BE2C (cell line): ENCODE measurements at places on chromosomes 11 and 22.

- peak; percentile 76 for DNase-seq
Observed at GRCh38 chr11:70467201-70468085, 69.1 kb downstream of the CTTN start.

DNA sequence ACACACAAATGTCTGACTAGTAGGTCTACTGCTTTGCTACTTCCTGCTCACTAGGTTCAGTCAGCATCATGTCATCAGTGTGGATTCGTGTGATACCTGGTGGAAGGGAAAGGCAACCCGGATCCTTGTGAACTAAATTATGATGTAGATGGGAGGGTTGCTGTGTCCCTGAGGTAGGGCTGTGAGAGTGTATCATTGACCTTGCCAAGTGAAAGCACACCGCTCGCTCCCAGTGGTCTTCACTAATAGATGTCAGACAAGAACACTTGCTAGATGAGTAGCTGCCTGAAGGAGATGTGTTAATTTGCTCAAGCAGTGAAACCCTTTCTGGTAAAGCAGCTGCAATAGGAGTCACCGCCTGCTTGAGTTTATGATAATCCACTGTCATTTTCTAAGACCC, 119.4 kb downstream of the WNT7B start:
- no peak for DNase-seq

GRCh38 chr22:50469377-50470305, 5.2 kb downstream of the SBF1 start:
- no peak for DNase-seq

- DNase-seq, result no peak
Observed at GRCh38 chr11:439315-440064, 2.3 kb downstream of the ANO9 start.

- no peak for DNase-seq
Observed at GRCh38 chr11:83483808-83484207, 197.6 kb upstream of the CCDC90B start.

- no peak for DNase-seq
Observed at GRCh38 chr11:119030029-119030328, 698 bp downstream of the SLC37A4 start.

GRCh38 chr11:27064086-27064485, 23.5 kb downstream of the BBOX1 start:
- DNase-seq, result no peak

DNA sequence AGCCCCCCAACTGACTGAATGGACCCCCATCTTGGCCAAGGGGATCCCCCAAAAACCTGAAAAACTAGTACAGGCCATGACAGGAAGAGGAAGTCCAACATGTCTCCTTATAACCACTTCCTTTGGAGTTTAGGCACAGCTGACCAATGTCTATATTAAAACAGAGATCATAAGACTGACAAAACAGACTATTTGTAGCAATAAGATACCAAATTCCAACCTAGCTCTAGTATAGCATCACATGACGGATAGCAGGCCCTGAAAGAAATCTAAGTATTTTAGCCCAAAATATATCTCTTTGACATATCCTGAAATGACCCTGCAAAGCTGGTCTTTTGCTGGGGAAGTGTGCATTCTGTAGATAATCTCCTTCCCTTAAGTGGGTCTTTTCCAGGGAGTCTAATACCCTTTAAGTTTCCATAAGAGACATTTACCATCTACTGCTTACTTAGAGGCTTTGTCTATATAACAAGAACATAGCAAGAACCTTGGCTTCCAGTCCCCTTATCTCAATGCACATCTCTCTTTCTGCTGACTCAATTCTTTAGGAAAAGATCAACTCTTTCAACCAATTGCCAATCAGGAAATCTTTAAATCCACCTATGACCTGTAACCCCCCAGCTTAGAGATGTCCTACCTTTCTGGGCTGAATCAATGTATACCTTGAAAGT, 34.9 kb upstream of the ACER3 start:
- no peak for DNase-seq

DNA sequence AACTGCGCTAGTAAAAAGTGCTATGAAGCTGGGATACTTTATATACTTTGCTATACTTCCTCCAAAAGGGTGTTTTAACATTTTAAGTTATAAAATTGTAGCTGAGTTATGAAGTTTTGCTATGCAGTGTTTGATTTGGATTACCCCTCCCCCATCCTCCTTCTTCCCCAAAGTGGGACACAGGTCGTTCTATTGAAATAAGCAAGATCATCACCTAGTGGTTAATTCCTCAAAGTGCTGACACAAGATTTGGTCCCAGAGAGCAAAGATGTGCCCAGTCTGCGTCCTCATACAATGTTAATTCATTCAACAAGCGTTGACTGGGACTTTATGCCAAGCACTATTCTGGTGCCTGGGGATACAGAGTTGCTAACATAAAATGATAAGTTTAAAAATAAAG, 78.5 kb downstream of the SPON1 start:
- DNase-seq, result no peak

DNA sequence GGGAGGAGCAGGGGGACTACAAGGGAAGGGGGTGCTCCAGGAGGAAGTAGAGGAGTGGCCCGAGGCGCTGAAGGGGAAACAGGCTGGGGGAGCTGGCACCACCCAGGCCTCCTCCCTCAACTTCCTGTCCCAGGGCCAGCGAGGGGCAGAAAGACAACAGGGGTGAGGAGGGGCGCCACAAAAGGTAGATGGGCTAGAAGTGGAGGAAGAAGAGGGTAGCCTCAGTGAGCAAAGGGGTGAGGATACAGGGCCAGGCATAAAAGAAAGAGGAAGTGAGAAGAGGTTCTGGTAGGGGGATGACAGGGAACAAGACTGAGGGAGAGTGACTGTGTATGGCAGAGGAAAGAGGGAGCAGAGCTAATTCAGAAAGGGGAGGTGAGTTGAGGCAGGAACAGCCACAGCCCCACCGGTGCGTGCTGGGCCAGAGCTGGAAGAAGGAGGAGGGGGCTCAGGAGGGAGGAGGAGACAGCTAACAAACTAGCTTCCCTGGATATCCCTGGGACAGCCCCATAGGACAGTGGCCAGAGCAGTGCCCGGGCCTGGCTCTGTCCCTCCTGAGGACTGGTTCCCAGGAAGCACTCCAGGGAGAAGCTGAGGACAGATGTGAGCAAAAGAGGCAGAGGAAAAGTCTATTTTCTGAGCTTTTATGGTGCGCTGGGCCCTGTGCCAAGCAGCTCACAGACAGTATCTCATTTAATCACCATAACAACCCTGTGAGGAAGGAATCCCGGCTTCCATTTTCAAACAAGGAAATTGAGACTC, 8.5 kb downstream of the DCHS1 start:
- no peak for DNase-seq

GRCh38 chr11:119706887-119707286, 22.1 kb downstream of the NECTIN1 start:
- no peak for DNase-seq

- no peak for DNase-seq
Observed at GRCh38 chr11:126592496-126593410, 237.3 kb downstream of the ST3GAL4 start.

- DNase-seq, result peak; percentile 74
Observed at GRCh38 chr22:49724893-49725489, 102.7 kb downstream of the BRD1 start.

- DNase-seq, result no peak
Observed at GRCh38 chr11:24400059-24400665, 96.7 kb upstream of the LUZP2 start.

- DNase-seq, result no peak
Observed at GRCh38 chr11:468036-468435, 18.0 kb downstream of the PTDSS2 start.

DNA sequence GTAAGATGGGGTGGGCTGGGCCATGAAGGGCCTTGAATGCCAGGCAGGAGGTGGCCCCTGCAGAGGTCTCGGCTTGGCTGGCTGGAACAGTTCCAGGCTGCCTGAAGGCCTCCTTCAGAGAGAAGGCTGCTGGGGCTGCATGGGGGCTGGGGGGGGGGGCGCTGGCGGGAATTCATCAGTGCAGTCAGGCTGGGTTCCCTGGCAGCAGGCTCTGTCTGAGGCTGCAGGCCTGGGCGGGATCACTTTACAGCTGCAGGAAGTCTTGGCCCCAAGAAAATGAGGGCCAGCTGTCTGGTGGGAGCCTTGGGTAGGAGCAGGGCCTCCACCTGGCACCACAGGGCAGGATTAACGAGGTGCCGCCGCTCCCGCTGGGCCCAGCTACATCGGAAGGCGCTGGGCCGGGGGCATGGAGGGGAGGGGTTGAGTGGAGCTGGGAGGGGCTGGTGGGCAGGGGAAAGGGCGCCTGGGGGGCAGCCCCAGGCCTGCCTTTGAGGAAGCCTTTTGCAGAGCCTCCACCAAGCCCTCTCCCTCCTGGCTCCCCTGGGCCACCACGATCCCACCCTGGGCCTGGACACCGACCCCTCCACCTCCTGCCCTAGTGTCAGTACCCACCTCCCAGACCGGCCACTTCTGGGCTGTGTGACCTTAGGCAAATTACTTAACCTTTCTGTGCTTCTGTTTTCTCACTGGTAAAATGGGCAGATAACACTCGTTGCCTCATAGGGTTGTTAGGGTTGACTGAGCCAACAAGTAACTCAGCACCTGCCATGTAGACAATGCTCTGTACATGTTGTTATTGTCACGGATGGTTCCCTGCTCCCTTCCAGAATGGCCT, 31.0 kb upstream of the HMOX1 start:
- peak; percentile 65 for DNase-seq

DNA sequence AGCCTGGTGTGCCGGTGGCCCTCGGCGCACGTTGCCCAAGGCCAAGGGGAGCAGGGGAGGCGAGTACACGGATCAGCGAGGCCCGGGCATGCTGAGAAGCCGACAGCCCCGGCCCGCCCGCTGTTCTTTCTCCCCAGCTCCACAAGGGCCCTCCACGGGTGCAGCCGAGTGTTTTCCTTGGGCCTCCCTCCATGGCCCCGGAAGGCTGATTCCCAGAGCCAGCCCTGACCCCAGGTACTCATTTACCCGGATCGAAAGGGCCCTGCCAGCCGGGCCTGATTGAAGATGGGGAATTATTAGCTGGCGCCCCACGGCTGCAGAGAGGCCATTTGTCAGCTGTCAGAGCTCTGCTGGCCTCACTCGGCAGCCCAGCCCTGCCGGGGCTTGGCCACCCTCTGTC, 53.1 kb downstream of the WNT7B start:
- DNase-seq, result no peak

- DNase-seq, result no peak
Observed at GRCh38 chr11:126026579-126026978, 36.1 kb downstream of the CDON start.

DNA sequence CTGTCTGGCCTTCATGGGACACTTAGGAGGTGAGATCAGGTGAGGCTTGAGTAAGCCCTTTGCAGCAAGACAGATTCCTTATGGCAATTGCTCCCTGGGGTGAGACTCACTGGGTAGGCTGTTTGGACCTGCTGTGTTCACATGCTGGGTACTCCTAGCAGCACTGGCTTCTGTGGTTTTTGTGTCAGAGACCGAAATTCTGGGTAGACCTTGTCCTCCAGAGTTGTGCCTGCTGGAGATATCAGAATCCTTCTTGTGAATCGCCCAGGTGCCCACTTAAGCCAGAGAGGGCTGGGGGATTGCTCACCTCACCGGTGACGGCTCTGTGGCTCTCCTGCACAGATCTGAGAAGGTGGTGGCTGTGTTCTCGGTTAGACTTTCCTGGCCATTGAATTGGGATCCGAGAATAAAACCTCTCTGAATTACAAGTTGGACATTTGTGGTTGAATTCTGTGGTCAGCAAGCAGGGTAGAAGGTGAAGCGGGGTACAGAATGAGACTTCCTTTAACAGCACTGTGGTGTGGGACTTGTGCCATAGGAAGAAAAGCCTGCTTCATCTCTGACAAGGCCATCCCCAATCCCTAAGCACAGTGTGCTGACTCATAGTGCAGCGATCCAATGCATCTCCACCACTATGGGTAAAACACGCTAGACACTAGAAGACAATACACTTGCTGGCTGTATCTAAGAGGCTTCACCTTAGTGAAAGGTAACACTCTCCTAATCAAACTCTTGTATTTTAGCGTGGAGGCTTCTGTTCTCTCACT, 52.5 kb upstream of the TTC12 start:
- no peak for DNase-seq
